Inflammatory macrophage treated with lipopolysaccharide for 4 hours (primary cell): ENCODE measurements at places on chromosomes 16 and 17.

DNA sequence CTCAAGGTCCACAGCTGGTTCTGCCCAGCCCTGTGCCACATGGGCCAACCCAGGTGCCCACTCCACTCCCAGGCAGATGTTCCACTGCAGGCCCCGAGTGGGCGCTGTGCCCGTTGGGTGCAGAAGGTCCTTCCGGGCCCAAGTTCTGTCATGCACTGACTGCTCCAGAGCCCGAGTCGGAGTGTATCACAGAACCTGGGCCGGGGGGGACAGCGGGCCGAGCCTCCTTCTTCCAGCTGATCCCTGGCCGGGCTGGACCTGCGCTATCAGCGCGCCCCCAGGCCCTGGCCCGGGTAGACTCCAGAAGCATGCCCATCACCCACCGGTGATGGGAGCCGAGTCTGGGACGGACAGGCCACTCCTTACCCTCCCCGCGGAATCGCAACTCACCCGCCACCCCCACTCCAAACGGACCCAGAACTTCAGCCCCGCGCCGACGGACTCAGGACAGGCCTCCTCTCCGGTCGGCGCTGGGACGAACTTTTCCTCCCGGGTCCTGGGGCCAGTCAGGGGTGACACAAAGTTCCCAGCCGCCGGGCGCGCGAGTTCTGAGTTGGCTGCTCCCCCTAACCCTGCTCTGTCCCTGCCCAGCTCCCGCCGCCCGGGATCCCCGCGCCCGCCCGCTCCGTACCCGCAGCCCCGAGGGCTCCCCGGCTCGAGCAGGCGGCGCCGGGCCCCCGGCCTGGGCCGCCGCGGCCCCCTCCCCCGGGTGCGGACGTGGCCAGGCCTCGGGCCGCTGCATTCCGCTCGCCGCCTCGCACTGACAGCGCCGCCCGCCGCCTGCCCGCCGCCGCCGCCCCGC lies at the start of gene COPZ2:
Gene COPZ2 (minus strand): TSS at position 762 of the 802 bp plus-strand sequence. CDS start 20 bp downstream, at position 742.
- DNase-seq, result peak; percentile 54

GRCh38 chr16:9062301-9062700 lies 29.1 kb upstream of the HAPSTR1 start:
- no peak for DNase-seq

DNA sequence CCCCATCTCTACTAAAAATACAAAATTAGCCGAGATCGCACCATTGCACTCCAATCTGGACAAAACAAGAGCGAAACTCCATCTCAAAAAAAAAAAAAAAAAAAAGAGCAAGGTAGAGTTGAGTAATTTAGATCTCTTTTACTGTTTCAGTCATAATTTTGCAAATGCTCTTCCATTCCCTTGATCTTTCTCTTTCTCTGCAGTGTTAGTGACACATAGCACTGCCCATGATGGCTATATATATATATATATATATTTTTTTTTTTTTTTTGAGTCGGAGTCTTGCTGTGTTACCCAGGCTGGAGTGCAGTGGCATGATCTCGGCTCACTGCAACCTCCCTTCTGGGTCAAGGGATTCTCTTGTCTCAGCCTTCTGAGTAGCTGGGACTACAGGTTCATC lies 12.2 kb upstream of the PHOSPHO1 start:
- DNase-seq, result no peak

GRCh38 chr17:38710604-38710962 lies 5.5 kb downstream of the MLLT6 start:
- no peak for DNase-seq

GRCh38 chr16:87723226-87723623 lies 42.6 kb downstream of the KLHDC4 start:
- DNase-seq, result peak; percentile 53

- DNase-seq, result no peak
These were observed 14.3 kb downstream of the SLC16A3 start for GRCh38 chr17:82242977-82243647.

- no peak for DNase-seq
These were observed 1.4 kb upstream of the CTRB1 start for GRCh38 chr16:75217389-75217851.

- no peak for DNase-seq
These were observed 39.7 kb upstream of the PITPNM3 start for GRCh38 chr17:6596081-6596480.

- no peak for DNase-seq
These were observed 358.2 kb upstream of the TNRC6C start for GRCh38 chr17:77600346-77600745.

DNA sequence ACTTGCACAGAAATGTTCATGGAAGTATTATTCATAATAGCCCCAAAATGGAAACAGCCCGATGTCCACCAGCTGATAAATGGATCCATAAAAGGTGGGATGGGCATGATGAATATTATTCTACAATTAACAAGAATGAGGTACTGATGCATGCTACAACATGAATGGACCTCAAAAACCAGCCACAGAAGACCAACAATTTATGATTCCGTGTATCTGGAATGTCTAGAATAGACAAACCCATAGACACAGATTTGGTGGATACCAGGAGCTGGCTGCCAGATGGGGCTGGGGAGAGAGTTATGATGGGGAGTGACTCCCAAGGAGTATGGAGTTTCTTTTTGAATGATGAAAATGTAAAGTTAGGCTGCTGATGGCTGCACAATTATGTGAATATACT lies 10.8 kb upstream of the NAGLU start:
- no peak for DNase-seq

DNA sequence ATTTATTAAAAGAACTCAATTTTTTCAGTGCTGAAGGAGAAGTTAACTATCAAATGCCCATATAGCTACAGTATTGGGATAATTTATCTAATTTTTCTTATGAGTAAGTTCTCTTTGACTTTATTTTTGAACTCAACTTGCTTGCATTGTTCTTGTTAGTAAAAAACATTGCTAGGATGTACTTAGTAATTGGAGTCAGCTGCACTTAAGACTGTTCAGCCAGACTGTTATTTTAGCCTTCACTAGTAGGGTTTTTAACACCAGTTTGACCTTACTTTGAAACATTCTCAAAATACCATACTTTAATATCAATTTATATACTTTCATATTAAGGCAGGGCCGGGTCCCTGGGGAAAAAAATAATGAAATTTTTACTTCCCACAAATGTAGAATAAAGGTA lies 256.6 kb upstream of the TBX2 start:
- DNase-seq, result no peak

DNA sequence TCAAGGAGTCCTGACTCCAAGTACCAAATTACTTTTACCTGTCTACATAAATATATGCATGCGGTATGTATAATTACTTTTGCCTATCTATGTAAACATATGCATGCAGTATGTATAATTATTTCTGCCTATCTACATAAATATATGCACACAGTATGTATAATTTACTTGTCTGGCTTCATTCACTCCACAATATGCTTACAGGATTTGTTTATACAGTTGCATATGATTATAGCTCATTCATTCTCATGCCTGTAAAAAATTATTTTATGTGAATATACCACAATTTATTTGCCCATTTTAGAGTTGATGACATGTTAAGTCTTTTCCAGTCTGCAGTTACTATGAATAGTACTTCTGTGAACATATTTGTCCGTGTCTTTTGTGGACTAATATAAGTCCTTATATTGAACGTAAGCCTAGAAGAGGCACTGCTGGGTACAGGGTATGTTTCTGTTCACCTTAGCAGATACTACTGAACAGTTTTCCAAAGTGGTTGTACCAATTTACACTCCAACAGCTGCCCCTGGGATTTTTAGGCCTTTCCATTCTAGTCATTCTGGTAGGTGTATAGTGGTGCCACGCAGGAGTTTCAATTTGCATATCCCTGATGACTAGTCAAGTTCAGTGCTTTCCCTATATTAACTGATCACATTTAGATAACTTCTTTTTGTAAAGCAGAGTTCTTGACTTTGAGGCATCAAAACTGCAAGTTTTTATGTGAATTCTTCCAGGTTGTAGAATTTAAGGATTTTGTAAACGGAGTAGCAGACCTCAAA lies 47.0 kb downstream of the MARVELD3 start:
- no peak for DNase-seq

DNA sequence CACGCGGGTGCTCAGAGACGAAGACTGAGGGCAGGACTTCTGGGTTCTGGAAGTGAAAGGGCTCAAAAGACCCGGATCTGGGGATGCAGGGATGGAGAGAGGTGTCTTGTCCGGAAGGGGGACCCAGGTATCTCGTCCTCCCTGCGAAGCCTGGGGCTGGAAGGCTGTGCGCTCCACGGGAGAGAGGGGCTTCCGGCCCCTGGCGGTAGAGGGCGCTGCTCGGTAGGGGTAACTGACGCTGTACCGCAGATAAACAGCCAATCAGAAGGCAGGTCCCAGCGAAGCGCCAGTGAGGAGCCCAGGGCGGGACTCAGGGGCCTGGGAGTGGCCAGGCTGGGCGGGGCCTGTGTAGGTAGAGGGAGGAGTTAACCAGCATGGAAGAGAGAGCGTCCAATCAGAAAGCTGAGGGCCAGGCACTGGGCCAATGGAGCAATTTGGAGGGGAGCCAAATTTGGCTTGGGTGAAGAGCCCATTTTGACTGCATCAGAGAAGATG lies 804 bp downstream of the TGFB1I1 start:
- peak; percentile 52 for DNase-seq
